Brain (organoid and tissue), 16 donors: ENCODE measurements at places on chromosomes 5 and 9. TPM values are rescaled to one million over a fixed set of nuclear protein-coding genes. Genes with fewer than 3 reads are reported as not detected.

CARTPT gene
- polyA plus RNA-seq, result 7.9 TPM

DNA sequence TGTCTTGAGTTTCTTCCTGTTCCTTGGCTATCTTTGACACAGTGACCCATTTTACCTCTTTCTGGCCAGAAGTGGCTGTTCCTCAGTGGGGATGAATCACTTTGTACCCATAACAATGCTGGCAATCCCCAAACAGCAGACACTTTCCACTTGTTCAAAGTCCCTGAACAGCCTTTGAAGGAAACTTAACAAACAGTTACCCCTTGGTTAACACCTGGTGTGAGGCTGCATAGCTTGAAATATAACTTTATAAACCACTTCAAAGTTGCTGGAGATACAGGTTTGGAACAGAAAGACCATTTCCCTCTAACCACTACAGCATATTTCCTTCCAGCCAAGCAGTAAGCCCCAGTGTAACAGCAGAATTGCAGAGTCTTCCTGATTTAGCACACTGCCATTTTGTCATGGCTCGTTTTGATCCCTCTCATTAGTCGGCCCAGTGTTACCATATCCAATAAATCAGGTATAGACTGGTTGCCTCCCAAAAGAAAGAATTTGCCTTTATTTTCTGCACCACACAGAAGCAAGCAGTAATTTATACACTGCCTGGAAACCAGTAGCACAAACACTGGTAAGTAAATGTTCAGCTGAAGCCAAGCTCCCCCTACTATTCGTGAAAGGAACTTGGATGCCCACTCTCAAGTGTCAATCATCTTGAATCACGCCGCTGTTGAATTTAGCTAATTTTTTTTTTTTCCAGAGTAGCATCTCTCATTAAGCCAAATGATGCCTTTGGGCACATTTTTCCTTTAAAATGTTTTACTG is 225.9 kb downstream of the PIK3R1 start:
- no peak for DNase-seq

IFNA2 gene
- not detected for polyA plus RNA-seq

POU4F3 gene
- polyA plus RNA-seq, result 0.17 TPM

ORM2 gene
- 0.49 TPM for polyA plus RNA-seq

DNA sequence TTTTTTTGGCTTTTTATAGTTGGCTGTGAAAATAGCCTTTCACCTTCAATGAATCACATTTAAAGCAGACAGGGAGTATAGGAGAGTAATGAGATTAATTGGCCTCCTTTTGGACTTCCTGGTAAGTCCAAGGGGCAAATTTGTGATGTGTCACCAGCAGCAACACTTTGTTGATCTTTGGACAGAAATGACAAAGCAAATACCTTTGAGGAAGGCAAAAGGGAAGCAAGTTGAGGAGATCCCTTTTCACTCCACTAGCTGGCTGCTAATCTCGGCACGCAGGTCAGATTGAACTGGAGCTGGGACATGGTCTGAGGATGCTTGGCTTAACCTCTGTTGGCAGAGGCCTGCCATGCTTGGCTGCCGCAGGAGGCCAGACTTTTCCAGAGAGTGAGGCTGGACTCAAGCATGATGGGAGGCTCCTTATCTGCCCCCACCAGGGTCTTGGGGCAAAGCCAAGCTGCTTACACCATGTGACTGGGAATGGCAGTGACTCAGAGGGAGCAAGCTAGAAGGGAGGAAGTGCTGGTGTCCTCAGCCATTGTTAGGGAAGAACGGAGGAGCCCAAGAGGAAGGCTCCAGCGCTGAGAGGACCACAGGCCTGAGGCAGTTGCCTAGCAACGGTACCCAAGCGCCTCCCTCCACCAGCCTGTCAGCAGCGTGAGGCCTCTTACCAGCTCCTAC is 174.5 kb upstream of the MAP1B start:
- DNase-seq, result peak; percentile 93

- DNase-seq, result peak; percentile 42
Observed at GRCh38 chr5:36607838-36608783, 1.7 kb downstream of the SLC1A3 start.

SPINK4 gene
- polyA plus RNA-seq, result not detected

TPD52L3 gene
- not detected for polyA plus RNA-seq

DNA sequence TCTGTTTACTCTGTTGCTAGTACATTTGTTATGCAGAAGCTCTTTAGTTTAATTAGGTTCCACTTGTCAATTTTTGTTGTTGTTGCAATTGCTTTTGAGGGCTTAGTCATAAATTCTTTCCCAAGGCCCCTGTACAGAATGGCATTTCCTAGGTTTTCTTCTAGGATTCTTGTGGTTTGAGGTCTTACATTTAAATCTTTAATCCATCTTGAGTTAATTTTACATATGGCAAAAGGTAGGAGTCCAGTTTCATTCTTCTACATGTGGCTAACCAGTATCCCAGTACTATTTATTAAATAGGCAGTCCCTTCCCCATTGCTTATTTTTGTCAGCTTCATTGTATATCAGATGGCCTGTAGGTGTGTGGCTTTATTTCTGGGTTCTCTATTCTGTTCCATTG is 792.4 kb downstream of the PTPRD start:
- no peak for DNase-seq

DNA sequence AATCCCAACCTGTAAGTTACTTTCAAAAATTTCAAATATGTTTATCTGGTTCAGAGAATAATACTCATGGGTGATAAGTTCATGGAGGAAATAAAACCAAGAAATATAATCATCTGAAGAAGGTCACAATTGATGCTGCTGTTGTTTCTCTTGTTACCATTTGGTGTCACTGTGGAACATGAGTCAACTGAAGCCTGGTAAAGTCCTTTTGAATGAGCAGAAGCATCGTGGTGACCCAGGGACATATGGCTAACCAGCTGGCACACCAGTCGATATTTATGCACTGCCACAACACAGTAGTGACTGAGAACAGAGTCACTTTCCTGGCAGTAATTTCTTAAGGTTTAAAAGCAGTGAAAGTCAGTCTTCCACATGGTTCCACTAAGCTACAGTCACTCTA is 612.9 kb upstream of the TLE4 start:
- peak; percentile 86 for DNase-seq

GRCh38 chr9:3962496-3962895 is 337.4 kb downstream of the GLIS3 start:
- peak; percentile 66 for DNase-seq

- peak; percentile 28 for DNase-seq
Observed at GRCh38 chr5:151082282-151082902, 1.6 kb upstream of the TNIP1 start.

GRCh38 chr5:72355706-72356299 is 35.6 kb downstream of the PTCD2 start:
- DNase-seq, result peak; percentile 86

DNA sequence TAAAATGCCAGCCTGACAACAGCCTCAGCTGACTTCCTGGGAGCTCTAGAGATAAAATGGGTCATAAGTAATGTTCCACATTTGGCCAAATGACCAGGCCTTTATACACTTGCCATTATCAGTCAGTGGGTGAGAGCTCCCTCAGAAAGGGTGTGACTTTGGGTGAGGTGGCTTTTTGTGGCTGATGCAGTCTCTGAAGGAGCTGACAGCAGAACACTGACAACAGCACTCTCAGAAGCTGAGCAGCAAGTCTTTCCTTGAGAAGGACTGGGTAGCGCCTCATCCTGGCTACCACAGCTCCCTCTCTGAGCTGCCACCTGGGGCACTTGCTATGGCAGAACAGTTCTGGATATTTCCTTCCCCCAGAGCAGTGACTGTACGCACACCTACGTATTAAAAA is 22.0 kb upstream of the GNAQ start:
- DNase-seq, result no peak

PAPPA gene
- not detected for polyA plus RNA-seq

GRCh38 chr9:114156657-114157421 is 1.5 kb downstream of the COL27A1 start:
- DNase-seq, result peak; percentile 35

DNA sequence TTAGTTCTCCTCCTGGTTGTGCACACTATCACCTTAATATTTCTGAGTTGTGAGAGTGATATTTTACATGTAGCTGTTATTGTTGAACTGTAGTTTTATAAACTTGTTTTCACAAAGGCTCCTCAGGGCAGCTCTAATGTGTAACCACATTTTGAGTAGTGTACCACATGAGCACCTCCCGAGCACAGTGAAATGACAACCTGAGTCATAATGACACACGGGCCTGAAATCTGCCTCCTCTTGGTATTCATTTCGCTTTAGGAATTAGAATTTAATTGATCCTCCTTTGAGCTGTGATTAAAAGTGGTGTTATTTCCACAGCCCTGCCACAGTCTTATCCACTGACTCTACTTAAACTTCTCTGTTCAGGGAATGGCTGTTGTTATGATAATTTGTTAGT is 7.9 kb downstream of the MTRR start:
- DNase-seq, result no peak

STPG3 gene
- polyA plus RNA-seq, result not detected

GRCh38 chr9:89994988-89995613 is 390.3 kb downstream of the GADD45G start:
- DNase-seq, result no peak

- no peak for DNase-seq
Observed at GRCh38 chr5:107779437-107779836, 108.7 kb upstream of the EFNA5 start.

DNA sequence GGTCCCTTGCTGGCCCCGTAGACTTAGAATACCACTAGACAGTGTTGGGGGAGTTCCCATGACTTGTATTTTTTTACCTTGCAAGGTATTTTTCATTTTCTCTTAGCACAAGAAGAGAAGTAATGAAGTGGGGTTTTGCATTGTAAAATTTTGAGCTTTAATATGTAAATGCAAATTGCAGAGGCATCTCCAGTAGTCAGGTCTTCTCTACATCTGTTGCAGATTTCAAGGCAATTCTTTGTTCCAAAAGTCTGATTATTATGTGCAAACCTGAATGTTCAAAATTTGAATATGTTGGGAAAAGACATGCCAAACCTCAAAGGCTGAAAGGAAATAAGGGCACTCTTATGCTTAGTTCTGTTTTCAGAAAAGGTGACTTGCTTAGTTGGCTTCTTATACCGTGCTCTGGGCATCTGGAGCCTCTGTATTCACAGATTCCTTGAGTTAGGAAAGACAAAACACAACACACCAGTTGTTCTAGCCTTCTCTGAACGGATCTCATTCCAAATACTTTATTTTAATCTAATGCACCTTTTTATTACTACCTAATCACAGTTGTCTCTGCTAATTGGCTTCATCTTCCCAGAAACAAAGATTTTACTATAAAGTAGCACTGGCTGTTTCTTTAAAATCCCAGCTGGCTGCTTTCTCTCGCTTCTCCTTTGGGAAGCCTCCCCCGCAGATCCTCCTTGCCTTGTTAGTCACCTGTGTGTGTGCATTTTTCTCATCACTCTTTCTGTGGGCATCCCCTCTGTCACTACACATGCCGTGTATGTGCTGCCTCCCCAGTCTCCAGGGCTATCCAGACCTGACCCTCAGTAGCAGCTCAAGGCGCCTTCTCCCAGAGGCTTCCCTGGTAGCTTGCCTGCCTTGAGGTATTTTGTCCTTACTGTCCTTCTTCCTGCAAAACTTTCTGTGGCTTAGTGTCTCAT is 138.2 kb downstream of the TLE4 start:
- DNase-seq, result no peak

- DNase-seq, result no peak
Observed at GRCh38 chr9:6959270-6960000, 201.7 kb downstream of the KDM4C start.

C9orf40 gene
- polyA plus RNA-seq, result 16.0 TPM

IL13 gene
- not detected for polyA plus RNA-seq

GRCh38 chr5:17336054-17336453 is 118.6 kb downstream of the BASP1 start:
- no peak for DNase-seq

GRCh38 chr9:13424872-13425271 is 145.4 kb upstream of the MPDZ start:
- DNase-seq, result no peak

OR1J2 gene
- polyA plus RNA-seq, result not detected

DNA sequence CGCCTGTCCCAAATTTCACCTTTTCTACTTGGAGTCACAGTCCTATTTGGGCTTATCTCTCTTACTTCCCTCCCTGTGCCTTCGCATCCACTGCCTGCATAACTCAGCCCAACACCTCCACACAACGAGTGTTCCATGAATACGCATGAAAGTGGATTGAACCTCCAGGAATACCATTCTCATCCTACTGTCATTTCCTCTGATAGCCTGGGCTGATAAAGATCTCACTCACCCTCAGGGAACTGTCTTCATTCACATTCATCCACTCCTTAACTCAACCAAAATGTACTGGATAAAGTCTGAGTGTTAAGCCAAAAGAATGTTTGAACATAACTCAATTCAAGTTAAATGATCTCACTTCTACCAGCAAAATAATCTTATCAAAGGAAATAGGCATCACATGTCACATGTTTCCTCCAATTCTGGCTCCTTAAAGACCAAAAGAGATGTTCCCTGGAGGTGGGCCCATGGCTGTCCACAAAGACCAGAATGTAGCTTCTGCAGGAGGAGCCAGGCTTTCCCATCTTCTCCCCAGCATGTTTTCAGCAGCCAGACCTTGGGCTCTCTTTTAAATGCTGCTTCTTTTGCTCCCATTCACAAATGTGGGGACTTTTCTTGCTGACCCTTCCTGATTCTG is 28.4 kb upstream of the TRIO start:
- DNase-seq, result no peak

GRCh38 chr5:149857499-149857898 is 87.1 kb downstream of the PDE6A start:
- no peak for DNase-seq

LCN10 gene
- 3.5 TPM for polyA plus RNA-seq

MYMK gene
- polyA plus RNA-seq, result 0.80 TPM

DNA sequence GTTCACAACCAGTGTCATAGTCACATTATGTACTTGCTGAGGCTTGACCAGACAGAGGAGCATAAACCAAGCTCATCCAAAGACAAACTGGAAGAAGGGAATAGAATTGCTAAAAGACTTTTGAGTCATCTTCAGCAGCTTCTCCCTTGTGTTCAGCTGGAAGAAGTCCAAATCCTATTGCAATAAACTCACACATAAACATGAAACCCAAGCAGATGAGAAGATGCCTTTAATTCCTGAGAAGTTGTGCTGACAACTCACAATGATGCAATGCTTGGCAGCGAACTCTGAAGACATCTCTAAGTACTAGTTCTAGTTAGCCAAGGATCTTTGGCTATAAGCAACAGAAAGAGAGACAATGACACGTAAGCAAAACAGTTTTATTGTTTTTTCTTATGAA is 642.1 kb downstream of the KCTD16 start:
- DNase-seq, result no peak

ZNF462 gene
- polyA plus RNA-seq, result 5.3 TPM

GRCh38 chr5:179314606-179315355 is 30.5 kb downstream of the ADAMTS2 start:
- no peak for DNase-seq

DDX31 gene
- 9.0 TPM for polyA plus RNA-seq

DNA sequence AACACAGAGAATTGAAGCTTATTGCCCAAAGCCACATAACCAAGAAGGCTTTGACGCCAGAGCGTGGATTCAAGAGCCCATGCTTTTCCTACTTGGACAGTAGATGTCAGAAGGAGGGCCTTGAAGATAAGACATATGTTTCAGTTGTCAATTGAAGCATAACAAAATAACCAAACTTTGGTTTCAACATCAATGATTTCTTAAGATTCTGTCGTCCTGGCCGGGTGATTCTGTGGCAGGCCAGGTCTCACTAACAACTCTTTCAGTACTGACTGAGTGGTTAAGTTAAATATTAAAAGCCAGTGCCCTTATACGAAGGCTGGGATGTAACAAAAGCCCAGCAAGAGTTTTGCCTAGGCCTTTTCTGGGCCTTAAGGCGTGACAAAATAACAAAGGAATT is 94.0 kb downstream of the RCL1 start:
- DNase-seq, result no peak
